ENCODE measurements at places on chromosomes 16 and 17. TPM values are rescaled to one million over a fixed set of nuclear protein-coding genes. Genes with fewer than 3 reads are reported as not detected.

NOD2 gene
- 0.31 TPM for total RNA-seq

CCT6B gene
- 2.5 TPM for total RNA-seq

NPIPB2 gene
- total RNA-seq, result 18.8 TPM

PABPN1L gene
- not detected for total RNA-seq

MYH2 gene
- total RNA-seq, result not detected

CCL4 gene
- 2.8 TPM for total RNA-seq

OTOA gene
- 1.9 TPM for total RNA-seq

TNK1 gene
- total RNA-seq, result 1.3 TPM

TENT4B gene
- total RNA-seq, result 29.4 TPM

PYY gene
- total RNA-seq, result not detected

TOM1L2 gene
- total RNA-seq, result 49.1 TPM

CDRT15 gene
- not detected for total RNA-seq

HBA1 gene
- 263 TPM for total RNA-seq

KRT16 gene
- not detected for total RNA-seq

PLA2G10 gene
- total RNA-seq, result not detected

Data from parietal lobe (tissue), 2 donors.